Activated effector memory CD4-positive, alpha-beta T cell treated with Interleukin-2 at 50 U/mL for 16 hours (primary cell): ENCODE measurements at places on chromosomes 7 and 10.

DNA sequence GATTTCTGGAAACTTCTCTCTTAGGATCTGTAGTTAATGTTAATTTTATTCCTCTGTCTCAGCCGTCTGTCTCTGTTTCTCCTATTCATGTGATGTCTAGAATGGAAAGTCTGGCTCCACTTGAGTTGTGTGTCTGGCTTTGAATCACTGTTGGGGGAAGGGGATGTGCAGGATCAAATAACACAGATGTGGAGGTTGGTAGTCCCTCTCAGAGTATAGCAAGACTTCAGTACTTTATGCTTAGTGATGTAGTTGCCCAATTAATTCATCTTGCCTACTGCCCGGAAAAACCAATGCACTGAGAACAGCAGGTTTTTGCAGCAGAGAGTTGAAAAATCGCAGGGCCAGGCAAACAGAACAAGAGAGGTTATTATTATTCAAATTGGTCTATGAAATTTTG, 79.2 kb downstream of the PHTF2 start:
- DNase-seq: no peak

- no peak for DNase-seq
These were observed 86.3 kb downstream of the OAT start for GRCh38 chr10:124332426-124332825.

DNA sequence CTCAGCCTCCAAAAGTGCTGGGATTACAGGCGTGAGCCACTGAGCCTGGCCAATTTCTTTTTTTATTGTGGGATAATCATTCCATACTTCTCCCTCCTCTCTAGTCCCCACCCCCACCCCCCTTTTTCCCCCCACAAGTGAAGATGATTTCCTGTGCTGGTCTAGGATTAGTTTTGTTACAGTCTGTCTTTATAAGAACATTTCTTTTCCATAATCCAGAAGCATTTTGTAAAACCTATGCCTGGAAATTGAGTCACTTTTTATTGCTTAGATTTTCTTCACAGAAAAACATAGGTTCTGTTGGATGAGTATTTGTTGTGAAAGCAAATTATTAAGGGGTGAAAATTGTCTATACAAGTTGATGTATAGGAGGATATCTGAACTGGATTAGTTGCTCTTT, 98.9 kb downstream of the KAT6B start:
- no peak for DNase-seq

DNA sequence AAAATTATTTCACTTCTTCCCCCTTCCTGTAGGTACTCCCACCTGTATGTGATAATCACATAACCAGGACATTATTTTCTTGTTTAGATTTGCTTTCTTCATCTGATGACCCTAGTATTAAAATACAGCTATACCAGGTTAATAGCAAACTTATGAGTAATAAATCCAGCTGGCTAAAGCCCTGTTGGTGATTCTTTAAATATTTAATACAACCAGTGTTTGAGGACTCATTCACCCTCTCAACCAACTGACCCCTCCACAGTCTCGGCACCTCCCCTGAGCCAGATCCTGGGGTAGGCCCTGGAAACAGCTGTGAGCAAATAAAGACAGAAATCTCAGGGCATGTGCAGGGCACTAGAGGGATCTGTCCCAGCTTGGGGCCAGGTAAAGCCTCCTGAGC, 58.5 kb downstream of the BLNK start:
- no peak for DNase-seq

DNA sequence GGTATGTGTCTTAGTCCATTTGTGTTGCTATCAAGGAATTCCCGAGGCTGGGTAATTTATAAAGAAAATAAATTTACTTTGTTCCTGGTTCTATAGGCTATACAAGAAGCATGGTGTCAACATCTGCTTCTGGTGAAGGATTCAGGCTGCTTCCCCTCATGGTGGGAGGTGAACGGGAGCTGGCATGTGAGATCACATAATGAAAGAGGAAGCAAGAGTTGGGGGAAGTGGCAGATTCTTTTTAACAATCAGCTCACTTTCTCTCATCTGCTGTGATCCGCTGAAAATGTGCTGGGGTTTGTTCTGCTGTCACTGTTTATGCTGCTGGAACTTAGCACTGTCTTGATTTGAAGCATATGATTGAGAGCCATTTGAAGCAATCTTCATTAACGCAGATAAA, 730.0 kb upstream of the SORCS1 start:
- no peak for DNase-seq
